ENCODE measurements at places on chromosomes 1 and 21. TPM values are rescaled to one million over a fixed set of nuclear protein-coding genes. Genes with fewer than 3 reads are reported as not detected.

RGS8 gene
- not detected for total RNA-seq

UCHL5 gene
- 46.8 TPM for total RNA-seq

PHGDH gene
- total RNA-seq: 87.2 TPM

C1orf141 gene
- total RNA-seq: not detected

OR2AK2 gene
- total RNA-seq: not detected

SLFNL1 gene
- not detected for total RNA-seq

Data from A549 treated with CpdA at 1 μM for 4 hours (cell line).